Left ventricle myocardium superior (tissue), 1 donor: ENCODE measurements at places on chromosomes 1 and 21.

DNA sequence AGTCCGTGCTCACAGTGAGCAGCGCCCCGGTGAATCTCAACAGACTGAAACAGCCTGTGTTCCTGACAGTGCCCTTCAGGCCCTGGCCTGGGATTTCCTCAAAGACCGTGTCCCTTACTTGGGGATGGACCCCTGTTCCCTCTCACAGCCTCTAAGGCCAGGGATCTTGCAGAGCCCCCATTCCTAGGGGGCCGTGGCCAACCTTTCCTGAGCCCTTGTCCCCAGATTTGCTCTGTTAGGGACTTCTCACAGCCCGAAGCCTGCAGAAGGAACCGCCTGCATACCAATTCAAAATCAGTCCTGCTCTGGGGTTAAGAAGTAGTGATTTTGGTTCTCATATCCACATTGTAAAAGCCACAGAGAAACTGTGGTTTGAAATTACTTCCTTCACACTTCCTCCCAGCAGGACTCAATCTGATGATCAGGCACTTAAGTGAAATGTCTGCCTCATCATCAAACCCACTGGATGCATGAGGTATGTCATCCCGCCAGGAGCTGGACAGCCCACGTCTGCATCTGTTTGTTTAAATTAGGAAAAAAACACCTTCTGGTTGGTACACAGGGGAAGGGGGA, 14.9 kb downstream of the ABCA4 start:
- DNase-seq, result no peak

- no peak for DNase-seq
These were observed 48.5 kb downstream of the RGS7 start for GRCh38 chr1:241308471-241308870.

GRCh38 chr1:153402226-153402625, 11.4 kb upstream of the S100A8 start:
- DNase-seq, result no peak

DNA sequence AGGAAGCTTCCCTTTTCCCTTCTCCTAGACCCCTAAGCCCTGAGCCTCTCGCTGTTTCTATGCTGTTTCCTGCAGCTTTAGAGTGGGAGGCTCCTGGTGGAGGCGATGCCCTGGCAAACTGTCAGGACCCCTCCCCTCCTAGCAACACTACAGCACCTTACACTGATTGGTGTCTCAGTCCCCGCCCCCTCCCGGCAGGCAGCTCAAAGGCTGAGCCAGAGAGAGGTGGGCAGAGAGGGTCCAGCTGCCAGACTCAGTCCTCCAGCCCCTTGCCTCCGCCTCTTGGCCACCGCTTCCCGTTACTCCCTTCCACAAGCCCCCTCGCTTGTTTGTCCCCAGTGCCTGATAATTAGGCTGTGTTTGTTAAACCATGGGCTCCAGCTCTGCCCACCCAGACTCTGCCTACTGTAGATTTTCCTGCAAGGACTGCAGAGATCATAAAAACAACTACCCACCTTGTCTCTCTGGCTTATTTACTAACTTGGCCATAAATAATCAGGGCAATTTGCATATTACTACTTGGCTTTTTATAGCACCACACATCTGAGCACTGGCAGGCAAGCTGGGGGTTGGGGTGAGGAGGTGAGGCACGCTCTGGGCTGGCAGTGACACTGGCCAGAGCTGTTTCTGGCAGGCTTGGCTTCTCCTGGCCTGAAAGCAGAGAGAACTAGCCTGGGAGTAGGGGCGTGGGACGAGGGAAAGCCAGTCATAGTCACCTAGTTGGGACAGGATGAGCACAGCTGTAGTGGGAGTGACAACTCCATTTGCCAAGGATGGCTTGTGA, 107.5 kb downstream of the CSMD2 start:
- DNase-seq, result peak; percentile 80

- no peak for DNase-seq
These were observed 125.5 kb upstream of the CHRM3 start for GRCh38 chr1:239260842-239261241.

GRCh38 chr1:238458899-238459298, 568.2 kb upstream of the ZP4 start:
- no peak for DNase-seq

GRCh38 chr21:38968887-38969543, 163.3 kb downstream of the ETS2 start:
- DNase-seq, result no peak

- no peak for DNase-seq
These were observed 45.3 kb upstream of the PLPPR4 start for GRCh38 chr1:99218999-99219398.

- no peak for DNase-seq
These were observed 183.8 kb downstream of the LHX8 start for GRCh38 chr1:75317976-75318375.

- peak; percentile 25 for DNase-seq
These were observed 14.7 kb upstream of the COL18A1 start for GRCh38 chr21:45390121-45390751.

GRCh38 chr1:22182715-22183114, 39.8 kb upstream of the WNT4 start:
- DNase-seq, result no peak

DNA sequence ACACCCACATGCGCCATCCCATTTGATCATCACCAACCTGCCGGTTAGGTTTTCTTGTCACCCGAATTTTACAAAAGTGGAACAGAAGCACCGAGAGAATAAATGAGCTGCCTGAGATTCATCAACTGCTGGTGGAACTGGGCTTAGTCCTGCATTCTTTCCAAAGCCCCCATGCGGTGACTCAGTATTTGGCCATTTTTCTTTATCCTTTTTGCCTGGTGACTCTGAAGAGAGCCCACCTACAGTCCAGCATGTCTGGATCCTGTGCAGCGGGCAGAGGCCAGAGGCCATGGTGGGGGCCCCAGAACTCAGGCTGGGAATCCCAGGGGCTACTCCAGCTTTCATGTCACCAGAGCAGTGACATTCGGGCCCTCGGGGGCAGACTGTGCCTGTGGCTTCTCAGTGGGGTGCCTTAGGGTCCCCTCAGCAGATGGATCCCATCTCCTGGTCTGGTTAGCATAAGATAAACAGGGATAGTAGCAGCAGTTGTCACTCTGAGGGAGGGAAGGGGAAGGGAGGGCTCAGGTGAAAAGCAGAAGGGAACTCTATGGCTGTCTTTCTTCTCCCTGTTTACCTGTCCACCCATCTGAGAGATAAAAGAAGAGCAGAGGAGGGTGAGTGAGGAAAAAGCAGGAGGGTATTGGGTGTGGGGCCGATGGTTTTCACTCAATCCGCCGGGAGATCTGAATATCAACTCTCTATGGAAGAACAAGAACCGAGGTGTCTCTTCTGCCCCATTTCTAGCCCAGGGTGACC, 63.2 kb downstream of the KIF26B start:
- no peak for DNase-seq

GRCh38 chr1:77961392-77961791, 17.5 kb downstream of the FUBP1 start:
- DNase-seq, result no peak

DNA sequence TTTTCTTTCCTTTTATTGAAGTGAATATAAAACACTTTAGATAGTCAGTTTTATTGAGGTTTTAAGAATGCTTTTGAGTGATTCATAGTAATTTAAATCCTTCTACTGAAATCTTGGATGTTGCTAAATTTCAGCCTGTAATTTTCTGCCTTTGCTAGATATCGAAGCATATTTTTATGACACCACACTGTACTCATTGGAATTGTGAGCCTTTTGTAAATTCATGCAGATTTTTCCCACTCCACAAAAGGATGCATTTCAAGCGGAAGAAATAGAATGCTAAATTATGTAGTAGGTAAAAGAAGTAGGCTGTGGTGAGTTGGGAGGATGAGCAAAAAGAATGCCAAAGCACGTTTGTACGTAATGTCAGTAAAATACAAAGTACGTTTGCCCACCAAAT, 13.8 kb downstream of the SNX7 start:
- no peak for DNase-seq

DNA sequence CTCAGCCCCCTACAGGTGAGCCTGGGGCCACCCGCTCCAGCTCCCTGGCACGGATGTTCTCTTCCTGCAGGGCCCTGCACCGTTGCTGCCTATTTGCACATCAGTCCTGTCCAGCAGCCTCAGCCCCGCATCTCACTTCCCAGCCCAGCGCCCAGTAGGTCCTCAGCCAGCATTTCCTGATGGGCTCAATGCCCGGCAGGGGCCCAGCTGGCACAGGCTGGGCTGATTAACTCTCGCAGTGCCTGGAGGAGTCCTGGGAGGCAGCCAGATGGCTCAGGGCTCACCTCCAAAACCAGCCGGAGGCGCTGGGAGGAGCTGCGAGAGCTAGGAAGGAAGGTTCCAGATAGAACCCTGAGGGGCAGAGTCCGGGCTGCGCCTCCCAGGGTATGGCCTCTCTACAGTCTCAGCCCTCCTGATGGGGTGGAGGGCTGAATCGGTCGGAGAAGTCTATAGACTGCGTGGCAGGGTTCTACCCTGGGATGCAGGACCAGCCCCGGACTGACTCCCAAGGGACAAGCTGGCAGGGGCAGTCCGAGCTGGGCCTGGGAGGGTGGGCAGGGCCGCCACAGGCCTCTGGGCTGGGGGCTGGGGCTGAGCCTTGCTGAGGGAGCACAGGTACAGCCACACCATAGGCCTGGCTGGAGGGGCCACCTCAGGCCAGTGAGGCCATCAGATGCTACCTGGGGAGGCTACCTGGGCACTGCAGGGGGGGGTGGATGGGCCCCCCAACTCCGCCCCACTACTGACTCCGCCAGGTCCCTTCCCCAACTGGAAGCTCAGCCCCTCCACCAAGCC, 19.2 kb upstream of the CLSTN1 start:
- peak; percentile 60 for DNase-seq

DNA sequence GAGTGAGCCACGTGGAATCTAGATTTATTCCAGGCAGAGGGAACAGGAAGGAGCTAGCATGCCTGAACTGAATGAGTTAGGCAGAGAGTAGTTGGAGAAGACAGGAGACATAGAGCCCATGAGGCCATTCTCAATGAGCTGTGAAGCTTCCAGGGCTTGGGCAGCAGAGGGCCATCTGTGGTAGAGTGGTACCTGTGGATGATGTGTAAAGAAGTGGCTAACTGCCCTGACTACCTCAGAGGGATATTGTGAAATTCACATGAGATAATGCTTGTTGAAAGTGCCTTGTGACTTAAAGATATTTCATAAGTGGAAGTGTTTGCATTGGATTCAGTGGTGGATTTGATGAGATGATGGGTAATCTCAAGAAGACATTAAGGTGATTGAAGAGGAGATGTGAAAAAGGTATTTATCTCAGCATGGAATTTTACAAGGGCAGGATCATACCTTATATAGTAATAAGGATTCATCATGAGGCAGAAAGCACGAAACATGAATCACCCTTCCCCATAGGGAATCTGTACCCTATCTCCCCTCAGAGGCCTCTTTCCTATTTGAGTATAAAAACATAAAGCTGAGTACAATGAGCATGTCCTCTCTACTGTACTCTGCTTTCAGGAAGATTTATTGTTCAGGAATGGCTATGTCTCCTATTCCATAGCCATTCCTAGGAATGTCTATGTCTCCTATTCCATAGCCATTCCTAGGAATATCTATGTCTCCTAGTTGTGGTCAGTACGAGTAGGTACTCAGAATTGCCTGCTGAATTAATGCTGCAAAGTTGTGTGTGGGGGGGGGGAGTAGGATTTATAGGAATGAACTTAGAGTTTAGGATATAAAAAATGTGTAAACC, 146.8 kb downstream of the PAPPA2 start:
- no peak for DNase-seq

DNA sequence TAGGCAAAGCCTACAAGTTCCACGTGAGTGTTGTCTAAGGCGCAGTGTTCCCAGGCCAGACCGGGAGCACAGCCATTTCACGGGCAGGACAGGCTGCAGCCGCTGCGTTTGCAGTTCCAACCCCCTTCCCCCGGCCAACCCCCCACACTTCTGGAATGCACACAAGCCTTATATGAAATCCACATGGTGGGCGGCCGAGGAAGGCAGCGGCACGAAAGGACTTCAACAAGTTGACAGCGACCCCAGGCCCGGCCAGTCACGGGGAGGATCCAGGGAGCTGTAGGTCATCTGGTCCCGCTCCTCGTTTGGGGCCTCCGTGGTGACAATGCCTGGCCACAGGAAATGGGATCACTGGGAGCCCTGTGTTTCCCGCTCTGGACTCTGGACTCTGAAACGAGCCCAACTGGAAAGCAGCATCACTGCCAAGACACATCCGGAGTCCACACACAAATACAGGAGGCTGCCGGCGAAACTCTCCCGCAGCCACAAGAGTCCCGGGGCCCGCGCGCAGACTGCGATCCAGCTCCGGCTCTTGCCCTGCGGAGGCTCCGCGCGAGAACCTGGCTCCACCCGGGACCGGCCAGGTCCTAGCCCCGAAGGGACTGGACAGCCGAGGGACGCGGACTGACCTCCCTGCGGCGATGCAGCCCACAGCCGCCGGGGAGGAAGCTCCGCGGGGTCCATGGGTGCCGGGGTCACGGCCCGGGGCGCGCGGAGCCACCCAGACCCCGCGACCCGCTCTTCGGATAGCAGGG, 794 bp downstream of the NID1 start:
- DNase-seq, result peak; percentile 78

- DNase-seq, result no peak
These were observed 226.4 kb downstream of the ZP4 start for GRCh38 chr1:237664348-237664747.

DNA sequence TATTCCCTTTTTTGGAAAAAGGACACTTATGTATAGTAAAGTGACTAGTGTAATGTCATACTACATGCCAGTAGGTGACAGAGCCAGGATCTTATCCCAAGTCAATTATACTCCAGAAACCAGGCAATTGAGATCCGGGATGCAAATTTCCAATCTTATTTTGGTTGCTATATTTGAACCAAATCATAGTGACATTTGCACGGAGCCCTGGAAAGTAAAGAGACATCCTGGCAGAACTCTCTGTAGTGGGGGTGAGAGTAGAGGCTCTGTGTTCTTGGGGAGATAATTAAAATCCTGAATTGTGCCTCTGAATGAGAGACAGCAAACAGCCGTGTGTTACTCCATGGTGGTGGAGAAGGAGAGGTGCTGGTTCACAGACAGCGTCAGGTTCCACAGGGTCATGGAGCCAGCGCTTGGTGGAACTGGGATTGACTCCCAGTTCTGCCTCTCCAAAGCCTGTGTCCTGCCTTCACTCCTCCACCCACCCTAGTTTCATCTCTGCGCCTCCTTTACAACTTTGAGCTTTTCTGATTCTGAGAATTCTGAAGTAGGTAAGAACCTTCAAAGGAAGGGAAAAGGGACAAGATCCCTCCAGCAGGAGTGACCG, 432.3 kb downstream of the PTPRU start:
- DNase-seq, result no peak

DNA sequence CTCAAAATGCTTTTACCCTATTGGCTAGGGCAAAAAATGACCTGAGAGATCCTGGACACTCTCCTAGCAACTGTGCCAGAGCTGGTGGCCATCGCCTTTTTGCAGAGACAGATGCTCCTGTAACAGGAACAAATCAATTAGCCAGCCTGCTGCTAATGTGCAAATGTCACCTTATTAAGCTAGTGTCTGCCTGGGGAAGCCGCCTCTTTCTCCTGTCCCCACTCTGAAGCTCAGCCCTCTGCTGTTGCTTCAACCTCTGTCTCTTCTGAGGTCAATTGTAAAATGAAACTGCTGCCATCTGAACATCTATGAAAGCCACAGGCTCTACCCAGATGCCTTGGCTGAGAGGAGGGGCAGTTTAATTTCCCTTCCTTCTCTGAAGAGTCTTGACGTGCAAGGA, 85.5 kb upstream of the CACNA1E start:
- no peak for DNase-seq

GRCh38 chr1:105243969-105244368, 1494.3 kb downstream of the AMY1C start:
- DNase-seq, result no peak
